ENCODE measurements at places on chromosomes 11 and 22. TPM values are rescaled to one million over a fixed set of nuclear protein-coding genes. Genes with fewer than 3 reads are reported as not detected.

- H3K27ac ChIP-seq, result no peak overlapping the region
- H3K4me3 ChIP-seq, result no peak overlapping the region
- H3K36me3 ChIP-seq, result no peaks in the 10 kb centered on the region
- no peaks in the 10 kb centered on the region for H3K27me3 ChIP-seq
- H3K4me1 ChIP-seq, result no peaks in the 10 kb centered on the region
Observed at GRCh38 chr11:97621282-97621681, 1231.5 kb downstream of the JRKL start.

- no peaks in the 10 kb centered on the region for H3K4me1 ChIP-seq
- no peak overlapping the region for H3K27ac ChIP-seq
- DNase-seq, result no peak
- no peak overlapping the region for H3K4me3 ChIP-seq
- no peaks in the 10 kb centered on the region for H3K27me3 ChIP-seq
Observed at GRCh38 chr11:95483339-95483738, 252.3 kb upstream of the SESN3 start.

The PAX6 gene
- total RNA-seq, result 6.6 TPM

GRCh38 chr11:29135504-29135903 is 881.3 kb downstream of the KCNA4 start:
- H3K36me3 ChIP-seq, result no peaks in the 10 kb centered on the region
- no peaks in the 10 kb centered on the region for H3K27me3 ChIP-seq
- DNase-seq, result no peak
- H3K4me1 ChIP-seq, result no peaks in the 10 kb centered on the region
- H3K27ac ChIP-seq, result no peak overlapping the region

GRCh38 chr11:69489031-69489745 is 7.7 kb downstream of the LINC01488 start:
- no peaks in the 10 kb centered on the region for H3K27me3 ChIP-seq
- no peak overlapping the region for H3K27ac ChIP-seq
- H3K36me3 ChIP-seq, result no peaks in the 10 kb centered on the region
- H3K4me3 ChIP-seq, result no peak overlapping the region
- DNase-seq, result peak; percentile 45

The POU2AF2 gene
- not detected for total RNA-seq

DNA sequence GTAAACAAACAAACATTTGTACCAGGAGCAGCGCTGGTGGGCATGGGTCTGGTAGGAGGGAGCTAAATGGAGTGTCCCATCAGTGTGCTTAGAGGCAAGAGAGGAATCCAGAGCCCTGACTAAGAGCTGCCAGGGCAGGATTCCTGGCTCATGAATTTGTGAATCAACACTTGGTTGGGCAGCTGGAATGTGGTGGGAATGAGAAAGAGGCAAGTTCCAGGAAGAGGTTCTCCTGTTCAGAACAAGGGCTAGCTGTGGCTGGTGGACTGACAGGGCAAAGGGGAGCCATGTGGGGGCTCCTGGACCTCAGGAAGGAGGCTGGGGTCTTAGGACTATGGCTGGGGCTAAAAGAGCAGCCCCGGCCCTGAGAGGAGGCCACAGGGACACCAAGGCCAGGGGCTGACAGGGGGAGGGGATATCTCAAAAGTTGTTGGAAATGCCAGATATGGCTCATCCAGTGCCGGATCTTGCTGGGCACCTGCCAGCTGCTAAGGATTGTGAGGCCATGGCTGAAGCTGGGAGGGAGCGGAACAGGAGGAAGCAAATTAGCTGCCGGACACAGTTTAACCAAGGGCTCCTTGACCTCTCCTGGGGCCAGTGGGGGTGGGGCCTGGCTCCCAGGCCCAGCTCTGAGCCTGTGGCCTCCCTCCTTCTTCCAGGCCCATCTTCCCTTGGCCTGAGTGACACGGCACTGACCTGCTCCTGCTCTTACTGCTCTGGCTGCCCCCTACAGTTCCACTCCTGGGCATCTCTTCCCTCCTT is 14.6 kb upstream of the P2RY6 start:
- H3K27ac ChIP-seq, result peak overlapping the region; percentile 60
- H3K27me3 ChIP-seq, result no peaks in the 10 kb centered on the region
- DNase-seq, result peak; percentile 43
- peaks cover 8% of the 10 kb centered on the region for H3K4me1 ChIP-seq

The OR52L1 gene
- total RNA-seq, result not detected

DNA sequence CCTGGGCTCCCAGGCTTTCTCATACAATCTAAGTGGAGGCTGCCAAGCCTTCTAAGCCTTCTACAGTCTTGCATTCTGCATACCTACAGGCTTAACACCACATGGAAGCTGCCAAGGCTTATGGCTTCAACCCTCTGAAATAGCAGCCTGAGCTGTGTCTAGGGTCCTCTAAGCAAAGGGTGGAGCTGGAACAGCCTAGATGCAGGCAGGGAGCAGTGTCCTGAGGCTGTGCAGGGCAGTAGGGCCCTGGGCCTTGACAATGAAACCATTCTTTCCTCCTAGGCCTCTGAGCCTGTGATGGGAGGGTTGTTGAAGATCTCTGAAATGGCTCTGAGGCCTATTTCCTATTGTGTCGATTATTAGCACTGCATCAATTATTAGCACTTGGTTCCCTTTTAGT is 150.9 kb upstream of the GRK3 start:
- H3K4me3 ChIP-seq, result no peak overlapping the region
- H3K27me3 ChIP-seq, result no peaks in the 10 kb centered on the region
- no peak overlapping the region for H3K27ac ChIP-seq
- H3K36me3 ChIP-seq, result no peaks in the 10 kb centered on the region
- DNase-seq, result no peak
- H3K4me1 ChIP-seq, result no peaks in the 10 kb centered on the region

The EMID1 gene
- total RNA-seq, result 2.2 TPM

GRCh38 chr11:65498042-65498726 is 661 bp upstream of the MALAT1 start:
- peaks cover 7% of the 10 kb centered on the region for H3K4me1 ChIP-seq
- H3K4me3 ChIP-seq, result peak overlapping the region; percentile 73
- H3K27ac ChIP-seq, result peak overlapping the region; percentile 99
- H3K27me3 ChIP-seq, result no peaks in the 10 kb centered on the region

DNA sequence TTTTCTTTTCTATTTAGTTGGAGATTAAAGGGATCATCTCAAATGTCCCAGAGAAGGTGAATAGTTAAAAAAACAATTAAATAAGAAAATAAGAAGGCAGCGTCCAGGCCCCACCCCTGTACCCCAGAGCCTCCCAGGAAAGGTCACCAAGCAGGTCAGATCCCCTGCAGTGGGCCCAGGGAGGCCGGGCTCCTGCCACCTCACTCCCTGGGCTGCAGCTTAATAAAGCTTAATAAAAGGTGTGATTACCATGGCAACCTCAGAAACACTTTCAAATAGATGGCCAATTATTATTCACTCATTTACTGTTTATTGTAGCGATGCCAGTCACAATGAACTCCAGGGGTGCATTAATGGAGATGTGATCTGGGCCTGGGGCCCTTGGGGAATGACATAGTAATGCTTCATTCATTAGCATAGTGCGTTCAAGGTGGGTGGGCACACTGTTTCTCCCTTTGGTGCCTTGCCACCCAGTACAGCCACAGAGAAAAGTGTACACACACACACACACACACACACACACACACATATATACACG is 386.2 kb downstream of the CADM1 start:
- no peaks in the 10 kb centered on the region for H3K4me1 ChIP-seq
- no peak overlapping the region for H3K27ac ChIP-seq
- no peak overlapping the region for H3K4me3 ChIP-seq
- no peaks in the 10 kb centered on the region for H3K27me3 ChIP-seq
